ENCODE measurements at places on chromosomes 11 and 22.
A peak's percentile ranks its signal among the peaks of the same experiment; 100 is the strongest.

DNA sequence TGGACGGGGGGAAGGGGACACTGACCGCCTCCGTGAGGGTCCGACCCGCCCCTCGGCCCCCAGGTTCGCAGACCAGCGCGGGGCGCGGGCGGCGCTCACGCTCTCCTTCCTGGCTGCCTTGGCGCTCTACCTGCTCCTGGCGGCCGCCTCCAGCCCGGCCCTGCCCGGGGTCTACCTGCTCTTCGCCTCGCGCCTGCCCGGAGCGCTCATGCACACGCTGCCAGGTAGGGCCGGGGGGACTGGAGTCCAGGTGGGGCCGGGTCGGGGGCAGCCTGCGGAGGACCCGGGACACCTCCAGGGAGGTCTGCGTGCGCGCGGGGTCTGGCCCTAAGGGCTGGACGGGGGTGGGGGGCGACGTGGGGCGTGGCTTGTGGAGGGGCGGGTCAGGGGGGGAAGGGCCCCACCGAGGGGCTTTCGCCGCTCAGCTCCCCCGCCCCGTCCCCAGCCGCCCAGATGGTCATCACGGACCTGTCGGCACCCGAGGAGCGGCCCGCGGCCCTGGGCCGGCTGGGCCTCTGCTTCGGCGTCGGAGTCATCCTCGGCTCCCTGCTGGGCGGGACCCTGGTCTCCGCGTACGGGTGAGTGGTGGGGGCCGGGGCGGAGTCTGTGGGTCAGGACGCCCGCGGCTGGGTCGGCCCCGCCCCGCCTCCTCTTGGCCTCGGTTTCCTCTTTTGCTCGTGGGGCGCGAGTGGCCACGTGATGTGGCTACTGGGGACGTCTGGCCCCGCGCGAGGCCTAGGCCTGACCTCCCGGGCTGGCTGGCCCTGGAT is 19.9 kb downstream of the PHLDA2 start:
- DNase-seq, result no peak

- peak; percentile 46 for DNase-seq
These were observed 180.6 kb downstream of the ADAMTS15 start for GRCh38 chr11:130629039-130629438.

- peak; percentile 71 for DNase-seq
These were observed 82.3 kb upstream of the PHOX2A start for GRCh38 chr11:72326151-72326848.

DNA sequence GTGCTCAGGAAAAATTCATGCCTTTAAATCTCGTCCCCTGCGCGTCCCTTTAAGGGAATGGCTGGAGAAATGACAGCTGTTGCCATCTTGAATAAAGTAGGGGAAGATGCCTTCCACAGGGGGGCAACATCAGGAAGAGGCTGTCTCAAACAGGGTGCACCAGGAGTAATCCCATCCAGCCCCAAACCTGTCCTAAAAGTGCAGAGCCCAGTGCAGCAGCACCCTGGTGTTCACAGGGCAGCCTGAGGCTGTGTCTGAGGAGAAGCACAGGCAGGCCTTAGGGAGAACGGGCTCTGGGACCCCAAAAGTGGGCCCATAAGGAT is 10.8 kb upstream of the C11orf96 start:
- no peak for DNase-seq

DNA sequence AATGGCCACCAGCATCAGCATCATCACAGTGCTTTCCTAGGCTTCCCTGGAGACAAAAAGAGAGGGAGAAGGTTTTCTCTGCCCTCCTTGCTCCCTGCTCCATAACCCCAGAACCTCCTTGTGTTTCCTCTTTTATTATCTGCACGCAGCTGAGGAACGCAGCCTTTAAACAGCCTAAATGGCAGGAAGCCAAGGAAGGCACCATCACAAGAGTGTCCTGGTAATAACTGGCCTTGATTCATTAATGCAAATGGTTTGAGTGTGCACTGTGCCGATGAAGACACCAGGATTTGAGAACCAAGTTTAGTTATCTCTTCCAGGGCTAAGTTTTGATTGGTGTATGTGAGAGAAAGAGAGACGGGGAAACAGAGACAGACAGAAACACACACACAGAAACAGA is 29.4 kb upstream of the DRD2 start:
- DNase-seq, result no peak

- no peak for DNase-seq
These were observed 138.0 kb downstream of the TRPC6 start for GRCh38 chr11:101445761-101446160.

- no peak for DNase-seq
These were observed 37.0 kb downstream of the PC start for GRCh38 chr11:66920978-66921784.

DNA sequence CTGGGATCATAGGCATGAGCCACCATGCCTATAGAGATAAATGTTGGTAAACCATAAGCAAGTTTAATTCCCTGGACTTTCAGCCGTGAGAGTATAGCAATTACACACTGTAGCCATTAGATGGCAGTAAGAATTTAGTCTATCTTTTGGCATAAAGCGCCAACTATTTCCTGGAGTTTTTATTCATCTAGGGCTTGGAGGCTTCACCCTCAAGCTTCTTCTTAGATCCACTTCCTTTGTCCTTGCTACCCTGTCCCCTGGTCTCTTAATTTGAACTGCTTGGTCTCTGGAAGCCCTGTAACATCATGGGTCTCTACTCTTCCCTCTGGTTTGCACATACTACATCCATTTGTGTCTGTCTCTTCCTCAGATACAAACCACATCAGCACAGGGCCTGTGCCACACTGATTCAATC is 38.2 kb downstream of the OR10A6 start:
- DNase-seq, result peak; percentile 83

GRCh38 chr11:64124147-64124546 is 41.8 kb downstream of the MACROD1 start:
- DNase-seq, result no peak

GRCh38 chr11:76850815-76851214 is 9.9 kb upstream of the ACER3 start:
- peak; percentile 30 for DNase-seq

DNA sequence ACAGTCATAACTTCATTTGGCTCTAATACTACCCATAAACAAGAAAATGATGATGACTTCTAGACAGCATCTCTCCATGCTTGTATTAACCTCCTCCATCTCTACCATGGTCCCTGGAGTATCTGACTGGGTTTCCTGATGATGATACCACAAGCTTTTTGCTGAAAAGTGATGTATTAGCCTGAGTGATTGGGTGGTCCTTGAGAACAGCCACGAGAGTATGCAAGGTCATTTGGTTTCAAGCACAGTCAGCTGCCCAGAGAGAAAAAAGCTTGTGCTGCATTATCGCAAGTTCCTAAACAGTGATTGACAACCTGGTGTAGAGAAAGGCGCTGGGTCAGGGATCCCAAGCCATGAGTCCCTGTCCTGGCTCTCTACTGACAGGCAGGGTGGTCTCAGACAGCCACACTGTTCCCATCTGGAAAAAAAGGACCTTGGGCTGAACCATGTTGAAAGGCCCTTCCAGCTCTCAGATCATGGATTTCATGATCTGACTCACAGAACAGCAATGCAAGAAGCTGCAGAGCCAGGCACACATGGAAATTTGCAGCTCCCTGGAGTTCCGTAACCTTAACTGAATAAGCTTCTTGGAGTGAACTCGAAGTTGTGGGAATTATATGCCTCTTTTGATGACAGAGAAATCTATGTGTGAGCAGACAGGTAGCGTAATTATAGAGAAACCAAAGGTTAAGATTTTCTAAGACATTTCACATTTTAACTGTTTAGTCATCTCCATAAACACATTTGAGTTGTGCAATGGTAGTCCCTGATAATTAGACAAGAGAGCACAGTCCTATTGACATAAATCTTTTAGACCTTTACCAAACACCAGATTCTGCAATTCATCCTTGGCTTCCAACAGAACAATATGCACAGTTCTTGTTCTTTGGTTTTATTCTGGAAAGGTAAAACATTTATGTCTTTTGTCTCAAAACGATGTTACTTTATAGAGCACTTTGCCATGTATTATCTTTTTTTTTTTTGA is 54.1 kb upstream of the UBASH3B start:
- DNase-seq, result peak; percentile 76

DNA sequence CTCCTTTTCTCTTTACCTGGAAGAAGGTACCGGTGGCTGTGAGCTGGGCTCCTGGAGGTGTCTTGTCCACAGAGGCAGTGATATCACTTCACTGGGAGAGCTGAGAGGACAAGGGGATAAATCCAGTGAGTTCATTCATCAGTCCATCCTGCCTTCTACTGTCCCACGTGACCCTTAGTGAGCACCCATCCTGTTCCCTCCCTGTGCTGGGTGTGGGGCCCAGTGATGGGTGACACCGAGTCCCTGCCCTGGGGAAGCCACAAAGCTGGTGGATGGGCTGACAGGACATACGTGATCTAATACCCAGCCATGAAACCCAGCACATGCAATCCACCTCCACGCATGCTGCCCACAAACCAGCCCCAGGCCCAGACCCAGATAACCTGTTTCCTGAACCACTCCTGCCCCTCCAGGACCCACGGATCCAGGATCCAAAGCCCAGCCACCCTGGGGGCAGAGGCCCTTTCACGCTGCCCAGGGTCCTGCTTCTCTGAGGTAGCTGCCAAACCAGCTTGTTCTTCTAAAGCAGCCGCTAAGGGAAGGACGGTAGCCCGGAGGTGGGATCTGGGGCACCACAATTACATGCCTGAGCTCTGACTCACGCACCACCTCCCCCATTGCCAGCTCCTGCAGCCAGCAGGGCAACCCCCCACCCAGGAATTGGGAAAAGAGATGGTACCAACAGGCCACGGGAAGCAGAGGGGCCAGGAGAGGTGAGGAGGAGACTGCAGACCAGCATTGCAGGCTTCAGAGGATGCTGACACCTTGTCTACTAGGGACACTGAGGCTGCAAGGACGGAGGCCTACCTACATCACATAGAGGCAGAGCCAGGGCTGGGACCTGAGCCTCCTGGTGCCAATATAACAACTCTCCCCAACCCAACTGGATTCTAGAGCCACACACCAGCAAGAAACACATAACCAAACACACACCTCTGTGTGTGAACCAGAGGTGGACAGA is 35.2 kb downstream of the GDPD5 start:
- DNase-seq, result peak; percentile 31

DNA sequence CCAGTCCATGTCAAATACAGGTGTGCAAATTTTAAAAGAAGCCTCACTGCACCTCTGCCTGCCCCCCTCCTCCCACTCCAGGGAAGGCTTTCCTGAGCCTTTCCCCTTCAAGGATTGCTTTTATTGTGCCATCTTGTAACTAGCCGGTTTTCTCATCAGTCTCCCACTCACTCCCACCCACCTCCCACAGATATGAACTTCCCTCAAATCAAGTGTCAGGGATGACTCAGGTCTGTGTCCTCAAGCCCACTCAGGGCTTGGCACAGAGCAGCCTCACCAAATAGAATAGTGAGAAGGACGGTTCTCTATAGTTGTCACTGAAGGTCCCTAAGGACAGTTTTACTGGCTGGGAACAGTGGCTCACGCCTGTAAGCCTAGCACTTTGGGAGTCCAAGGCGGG is 43.0 kb downstream of the THAP12 start:
- no peak for DNase-seq

GRCh38 chr11:29773656-29774264 is 243.1 kb downstream of the KCNA4 start:
- no peak for DNase-seq
